Stimulated activated CD8-positive, alpha-beta memory T cell treated with anti-CD3 and anti-CD28 coated beads, Interleukin-7, amount 100 ng/mL, for 24 hours (primary cell): ENCODE measurements at places on chromosomes 2 and 18.

- no peak for DNase-seq
Observed at GRCh38 chr2:30106543-30106942, 40.3 kb upstream of the YPEL5 start.

DNA sequence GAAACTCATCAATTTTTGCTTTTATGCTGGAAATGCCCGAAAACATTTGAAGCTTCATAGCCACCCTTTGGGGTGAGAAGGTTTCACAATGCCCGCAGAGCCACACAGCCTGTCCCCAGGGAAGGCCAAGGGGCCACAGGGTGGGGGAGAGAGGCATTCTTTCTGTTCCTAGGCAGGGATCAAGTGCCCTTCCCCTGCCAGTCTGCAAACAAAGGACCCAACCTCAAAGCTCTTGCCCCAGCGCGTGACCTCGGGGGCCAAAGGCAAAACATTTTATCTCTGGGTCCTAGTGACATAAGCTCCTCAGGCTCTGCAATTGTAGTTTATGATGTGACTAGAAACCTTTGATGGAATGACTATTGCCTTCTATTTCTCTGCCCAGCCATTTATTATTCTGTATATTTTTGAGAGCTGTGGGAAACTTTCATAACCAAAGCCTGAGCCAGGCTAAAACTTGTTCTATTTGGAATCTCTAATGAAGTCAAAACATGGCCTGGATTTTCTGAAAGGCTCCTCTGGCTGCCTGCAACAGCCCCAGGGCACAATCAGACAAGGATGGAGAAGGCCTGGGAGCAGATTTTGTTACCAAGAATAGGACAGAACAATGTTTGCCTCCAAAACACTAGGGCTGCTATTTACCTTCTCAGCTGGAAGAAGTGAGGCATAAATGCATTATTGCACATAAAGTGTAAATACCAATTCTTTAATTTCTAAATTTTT lies 137.2 kb upstream of the KCTD1 start:
- DNase-seq, result no peak

GRCh38 chr2:199751492-199752120 lies 99.4 kb downstream of the FTCDNL1 start:
- DNase-seq, result no peak

DNA sequence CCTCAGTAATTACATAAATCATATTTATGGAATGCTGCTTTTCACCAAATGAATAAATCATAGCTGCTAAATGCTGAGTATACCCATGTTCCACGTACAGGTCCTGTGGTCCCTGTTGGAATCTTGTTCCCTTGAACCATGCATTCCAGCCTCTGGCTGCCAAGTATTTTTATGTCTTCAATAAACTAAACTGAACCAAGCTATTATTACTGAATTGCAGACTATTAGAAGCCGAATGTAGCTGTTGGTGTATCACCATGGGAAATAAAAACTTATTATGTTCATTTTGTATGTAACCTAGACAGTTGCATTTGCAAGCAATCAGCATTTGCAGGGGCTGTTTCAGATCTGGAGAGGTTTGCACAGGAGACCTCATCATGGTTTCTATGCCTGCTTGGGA lies 362.4 kb downstream of the ADCYAP1 start:
- DNase-seq, result no peak

GRCh38 chr2:57806449-57806968 lies 240.1 kb upstream of the VRK2 start:
- no peak for DNase-seq

DNA sequence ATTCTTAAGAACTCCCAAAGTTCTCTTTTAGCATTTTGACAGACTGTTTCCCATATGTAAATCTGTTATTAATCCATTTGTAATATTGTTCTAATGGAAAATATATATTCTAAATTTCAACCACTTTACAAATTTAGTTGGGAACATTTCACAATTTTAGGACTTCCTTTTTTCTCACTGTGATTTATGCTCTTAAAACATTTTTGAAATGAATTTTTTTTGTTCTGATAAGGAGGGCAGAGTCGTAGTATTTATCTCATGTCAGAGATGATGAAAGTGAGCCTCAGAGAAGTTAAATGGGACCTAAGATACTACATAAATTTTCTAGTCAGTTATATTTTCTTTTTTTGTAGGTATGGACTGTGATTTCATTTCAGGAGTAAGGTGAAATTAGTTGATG lies 26.6 kb downstream of the RASGRP3 start:
- no peak for DNase-seq
